ENCODE measurements at places on chromosomes 4 and X. TPM values are rescaled to one million over a fixed set of nuclear protein-coding genes. Genes with fewer than 3 reads are reported as not detected.

Gene HPGDS
- total RNA-seq = not detected

Gene KLHL13
- total RNA-seq = 1.4 TPM

Gene ASB9
- 11.6 TPM for total RNA-seq

Gene ARL9
- total RNA-seq = not detected

Gene FAM241A
- total RNA-seq = 4.4 TPM

Gene TET2
- 52.9 TPM for total RNA-seq

Gene DCAF12L2
- not detected for total RNA-seq

Gene PAGE2B
- total RNA-seq = not detected

Gene NLGN3
- 1.2 TPM for total RNA-seq

Gene DMRTC1B
- 0.86 TPM for total RNA-seq

Gene FDCSP
- total RNA-seq = 9.5 TPM

Gene CXorf65
- 6.7 TPM for total RNA-seq

Gene WWC2
- total RNA-seq = 24.0 TPM

Gene CFAP47
- total RNA-seq = 0.15 TPM

Gene HSFX3
- not detected for total RNA-seq

DNA sequence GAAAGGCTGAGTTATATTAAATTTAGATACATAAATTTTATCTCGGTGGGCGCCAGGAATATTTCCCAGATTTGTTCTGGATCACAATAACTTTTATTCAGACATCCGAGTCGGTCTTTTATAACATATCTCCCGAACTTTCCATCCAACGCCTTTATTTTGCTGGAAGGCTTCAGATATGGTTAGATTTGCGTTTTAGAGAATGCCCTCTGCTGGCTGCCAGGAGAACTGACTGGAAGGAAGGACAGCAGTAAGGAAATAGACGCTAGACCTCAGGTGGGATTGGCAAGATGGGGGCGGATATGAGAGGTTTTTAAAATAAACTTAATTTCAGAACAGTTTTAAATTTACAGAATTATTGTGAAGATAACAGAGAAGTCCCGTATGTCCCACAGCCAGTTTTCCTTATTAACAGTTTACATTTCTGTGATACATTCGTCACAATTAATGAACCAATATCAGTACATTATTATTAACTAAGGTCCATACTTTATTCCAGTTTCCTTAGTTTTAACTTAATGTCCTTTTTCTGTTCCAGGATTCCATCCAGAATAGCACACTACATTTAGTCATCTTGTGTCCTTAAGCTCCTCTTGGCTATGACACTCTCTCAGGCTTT, 4.6 kb upstream of the KANTR start:
- peak; percentile 60 for DNase-seq

DNA sequence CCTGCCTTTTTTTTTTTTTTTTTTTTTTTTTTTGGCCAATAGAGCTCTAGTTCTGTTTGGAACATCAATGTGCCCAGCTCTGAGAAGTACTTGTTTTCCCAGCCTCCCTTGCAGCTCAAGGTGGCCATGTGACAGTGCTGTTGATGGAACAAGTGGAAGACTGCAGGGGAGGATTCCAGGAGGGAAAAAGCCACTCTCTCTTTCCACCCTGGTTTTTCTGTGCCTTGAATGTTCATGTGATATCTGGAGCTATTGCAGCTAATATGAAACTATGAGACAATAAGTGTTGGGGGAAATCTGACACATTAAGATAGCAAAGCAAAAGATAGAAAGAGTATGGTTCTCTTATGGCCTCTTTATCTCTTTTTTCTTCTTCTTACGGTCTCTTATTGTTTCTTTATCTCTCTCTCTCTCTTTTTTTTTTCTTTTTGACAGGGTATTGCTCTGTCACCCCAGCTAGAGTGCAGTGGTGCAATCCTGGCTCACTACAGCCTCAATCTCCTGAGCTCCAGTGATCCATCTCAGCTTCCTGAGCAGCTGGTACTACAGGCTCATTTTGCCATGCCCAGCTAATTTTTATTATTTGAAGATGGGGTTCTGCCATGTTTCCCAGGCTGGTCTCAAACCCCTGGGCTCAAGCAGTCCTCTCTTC, 192.0 kb upstream of the LNX1 start:
- no peak for DNase-seq

- DNase-seq = no peak
These were observed 48.6 kb downstream of the TMEM164 start for GRCh38 chrX:110051559-110051958.

GRCh38 chr4:22707390-22707789, 14.7 kb downstream of the GBA3 start:
- no peak for DNase-seq

- DNase-seq = peak; percentile 92
These were observed 669 bp downstream of the IRF2 start for GRCh38 chr4:184473499-184474262.

- no peak for DNase-seq
These were observed 38.6 kb downstream of the MFAP3L start for GRCh38 chr4:169987327-169988228.

DNA sequence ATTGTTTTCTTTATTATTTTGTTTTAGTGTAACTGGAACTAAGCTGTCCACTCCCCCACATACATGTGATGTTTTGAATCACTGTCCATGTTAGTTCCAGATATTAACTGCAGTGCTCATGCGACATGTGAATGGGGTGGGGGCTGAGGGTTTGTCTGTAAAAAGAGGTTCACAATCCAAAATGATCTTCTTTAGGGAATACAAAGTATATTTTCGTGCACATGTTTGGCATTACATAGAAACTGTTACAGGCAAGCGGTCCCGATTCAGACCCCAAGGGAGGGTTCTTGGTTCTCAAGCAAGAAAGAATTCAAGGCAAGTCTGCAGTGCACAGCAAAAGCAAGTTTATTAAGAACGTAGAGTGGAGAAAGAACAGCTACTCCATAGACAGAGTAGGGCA, 296.5 kb upstream of the CLNK start:
- no peak for DNase-seq

DNA sequence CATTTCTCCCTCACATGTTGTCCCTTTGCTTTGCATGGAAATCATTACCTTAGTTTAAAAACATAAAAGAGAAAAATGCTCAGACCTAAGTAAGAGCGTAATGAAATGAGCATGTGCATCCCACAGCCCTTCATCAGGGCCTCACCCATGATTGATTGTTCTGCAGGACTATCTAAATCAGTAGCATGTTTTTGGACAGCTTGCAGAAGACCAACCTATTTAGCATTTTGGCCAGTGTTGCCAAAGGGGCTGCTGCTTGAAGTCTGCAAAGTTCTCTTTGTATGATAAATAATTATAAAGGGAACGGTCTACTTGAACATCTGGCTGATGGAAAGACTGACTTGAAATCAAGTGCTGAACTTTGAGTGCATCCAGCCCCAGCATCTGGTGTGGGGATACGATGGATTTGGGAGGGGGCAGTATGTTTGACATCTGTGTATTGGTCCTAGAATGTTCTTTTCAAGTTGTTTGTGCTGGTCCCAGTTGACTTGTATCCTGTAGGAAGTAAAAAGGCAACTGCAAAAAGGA, 76.1 kb upstream of the LIMCH1 start:
- no peak for DNase-seq

DNA sequence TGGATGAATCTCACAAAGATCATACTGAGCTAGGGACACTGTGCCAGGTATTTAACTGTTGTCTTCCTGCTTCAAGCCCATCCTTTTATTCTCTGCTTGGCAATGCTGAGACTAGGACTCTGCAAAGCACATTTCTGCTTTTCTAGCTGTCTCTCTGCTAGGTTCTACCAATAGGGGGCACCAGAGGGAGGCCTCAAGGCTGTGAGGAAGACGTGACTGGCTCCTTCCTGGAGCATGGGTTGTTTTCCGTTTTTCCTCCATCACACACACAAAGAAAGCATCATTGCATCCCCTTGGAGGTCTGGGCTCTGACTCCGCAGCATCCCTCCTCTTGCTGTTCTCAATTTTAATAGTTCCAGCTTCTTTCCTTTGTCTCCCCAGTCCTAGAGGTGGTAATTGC, 10.9 kb upstream of the DCTD start:
- DNase-seq = no peak

DNA sequence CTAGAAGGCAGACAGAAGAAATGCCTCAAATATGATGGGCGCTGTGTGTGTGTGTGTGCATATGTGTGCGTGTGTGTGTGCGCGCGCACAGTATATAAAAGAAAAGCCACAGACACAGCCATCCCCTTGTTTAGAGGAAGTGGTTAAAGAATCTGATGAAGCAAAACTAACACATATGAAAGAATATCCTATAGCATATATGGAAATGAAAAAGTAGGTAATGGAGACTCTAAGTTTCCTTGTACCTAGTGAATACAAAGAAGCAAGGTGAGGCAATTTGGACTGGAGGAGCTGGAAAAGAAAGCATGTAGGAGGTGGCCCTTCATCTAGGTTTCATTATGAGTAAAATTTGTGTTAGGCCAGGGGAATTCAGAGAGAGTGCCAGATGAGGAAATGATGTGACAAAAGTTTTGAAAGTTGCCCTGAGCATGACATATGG, 58.6 kb upstream of the MCF2 start:
- DNase-seq = no peak

DNA sequence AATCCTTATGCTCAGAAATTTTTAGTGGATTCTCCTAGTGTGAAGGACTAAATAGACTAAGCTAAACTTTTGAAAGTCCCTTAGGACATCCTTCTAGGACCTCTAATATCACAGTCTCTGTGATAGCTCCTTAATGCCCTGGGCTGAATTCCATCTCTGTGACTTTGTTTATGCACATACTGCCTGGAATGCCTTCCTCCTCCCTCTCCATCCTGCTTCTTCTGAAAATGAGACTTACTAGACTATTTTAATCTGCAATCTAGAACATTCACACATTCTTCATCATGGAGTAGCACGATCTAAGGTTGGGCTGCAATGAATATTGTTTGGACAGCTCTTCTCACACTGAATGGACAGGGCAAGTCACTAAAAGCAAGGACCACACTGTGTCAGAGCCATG, 65.0 kb upstream of the MSX1 start:
- no peak for DNase-seq

DNA sequence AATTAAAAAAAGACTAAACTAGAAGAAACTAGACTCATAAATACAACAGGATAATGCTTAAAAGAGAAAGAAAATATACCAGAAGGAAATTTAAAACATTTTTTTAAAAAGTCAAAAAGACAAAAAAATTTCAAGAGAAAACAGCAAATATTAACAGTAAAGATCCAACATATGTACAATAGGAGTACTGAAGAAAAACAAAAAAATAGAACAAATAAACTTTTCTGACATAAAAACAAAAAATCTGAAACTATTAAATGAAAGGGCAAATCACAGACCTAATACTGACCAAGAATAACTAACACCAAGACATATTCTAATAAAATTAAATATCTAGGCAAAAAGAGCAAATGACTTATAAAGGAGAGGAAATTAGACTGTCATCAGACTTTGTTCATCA, 11.5 kb downstream of the DNAJB14 start:
- no peak for DNase-seq

GRCh38 chr4:41148931-41149330, 65.4 kb downstream of the APBB2 start:
- DNase-seq = no peak

DNA sequence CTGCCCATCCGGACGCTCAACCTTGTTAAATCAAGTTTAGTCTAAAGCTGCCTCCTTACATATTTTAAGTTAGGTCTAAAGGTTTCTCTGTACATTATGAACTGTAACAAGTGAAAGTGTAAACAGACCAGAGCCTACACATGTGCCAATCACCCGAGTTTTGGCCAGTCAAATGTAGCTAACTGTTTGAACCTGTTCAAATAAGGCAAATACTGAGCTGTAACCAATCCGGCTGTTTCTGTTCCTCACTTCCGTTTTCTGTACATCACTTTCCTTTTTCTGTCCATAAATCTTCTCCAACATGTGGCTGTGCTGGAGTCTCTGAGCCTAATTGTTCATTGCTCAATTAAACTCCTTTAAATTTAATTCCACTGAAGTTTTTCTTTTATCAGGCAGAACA, 113.3 kb upstream of the SHISA3 start:
- no peak for DNase-seq

- DNase-seq = no peak
These were observed 21.0 kb upstream of the ANXA5 start for GRCh38 chr4:121717680-121718237.

- DNase-seq = no peak
These were observed 17.8 kb downstream of the PDCL2 start for GRCh38 chr4:55574252-55574651.

- no peak for DNase-seq
These were observed 117.9 kb downstream of the COL25A1 start for GRCh38 chr4:109184491-109184961.

DNA sequence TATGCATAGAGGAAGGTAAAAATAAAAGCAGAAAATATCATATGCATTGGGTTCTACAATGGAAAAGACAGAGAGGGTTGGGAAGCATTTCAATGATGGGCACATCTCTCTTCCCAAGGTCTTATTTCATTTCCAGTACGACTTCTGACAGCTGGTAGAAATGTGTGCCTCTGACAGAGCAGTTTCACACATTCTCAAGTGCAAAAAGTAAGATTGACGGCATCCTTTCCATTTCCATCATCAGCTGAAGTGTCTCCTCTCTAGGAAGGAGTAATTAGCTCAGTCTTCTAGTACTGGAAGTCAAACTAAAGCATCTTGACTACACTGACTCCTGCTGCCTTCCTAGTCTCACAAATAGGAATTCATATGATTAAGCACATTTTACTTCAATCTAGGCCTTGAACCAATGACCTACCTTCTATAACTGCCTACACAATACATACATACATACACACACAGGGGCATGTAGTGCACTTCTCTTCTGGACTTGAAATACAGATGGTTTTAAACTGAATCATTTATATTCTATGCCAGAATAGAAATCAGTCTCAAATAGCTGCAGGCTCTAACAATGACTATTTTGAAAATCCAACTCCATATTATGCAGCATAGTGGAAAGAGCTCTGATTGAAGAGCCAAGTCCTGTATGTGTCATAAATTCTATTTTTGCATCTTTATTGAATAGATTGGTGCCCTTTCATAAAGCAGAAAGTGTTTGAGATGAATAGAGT, 473.4 kb downstream of the INPP4B start:
- no peak for DNase-seq

DNA sequence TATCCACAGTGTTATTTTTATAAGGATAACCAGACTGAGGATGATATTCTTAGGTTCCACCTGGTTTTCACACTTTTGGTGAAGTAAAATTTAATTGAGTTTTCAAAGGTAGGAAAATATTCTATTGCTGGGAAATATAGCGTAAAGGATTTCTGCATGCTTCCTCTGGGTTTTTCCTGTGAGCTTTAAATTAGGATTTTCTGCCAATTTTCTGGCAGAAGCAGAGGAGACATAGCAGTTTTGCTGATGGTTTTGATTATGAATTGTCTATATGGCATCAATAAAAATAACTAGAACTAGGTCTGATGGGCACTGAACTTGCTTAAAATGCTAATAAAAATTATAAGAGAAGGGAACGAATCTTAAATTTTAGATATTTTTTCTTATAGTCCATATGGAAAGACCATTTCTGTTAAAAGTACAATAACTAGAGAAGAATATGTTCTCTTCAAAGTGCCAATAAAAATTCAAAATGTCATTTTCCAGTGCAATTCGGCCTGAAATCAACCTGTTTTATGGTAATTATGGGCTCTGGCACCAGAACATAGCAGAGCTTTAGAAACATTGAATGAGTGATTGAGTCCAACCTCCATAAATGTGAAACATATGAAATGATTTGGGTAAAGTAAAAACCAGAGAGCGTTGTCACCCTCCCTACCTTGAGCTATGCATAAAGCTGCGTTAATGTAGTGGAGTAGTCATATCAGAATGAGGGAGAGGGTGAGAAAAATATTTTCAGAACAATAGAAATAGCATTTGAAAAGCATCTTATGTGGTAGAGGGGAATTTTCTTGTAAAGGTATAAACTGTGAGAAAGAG, 279.7 kb downstream of the SPRY1 start:
- DNase-seq = no peak

GRCh38 chrX:103699243-103699642, 11.5 kb upstream of the TMEM31 start:
- no peak for DNase-seq
